ENCODE measurements at places on chromosomes 11 and 22.

- DNase-seq = no peak
Observed at GRCh38 chr22:39269095-39269790, 24.5 kb upstream of the PDGFB start.

- DNase-seq = no peak
Observed at GRCh38 chr11:655036-655726, 18.1 kb downstream of the DRD4 start.

DNA sequence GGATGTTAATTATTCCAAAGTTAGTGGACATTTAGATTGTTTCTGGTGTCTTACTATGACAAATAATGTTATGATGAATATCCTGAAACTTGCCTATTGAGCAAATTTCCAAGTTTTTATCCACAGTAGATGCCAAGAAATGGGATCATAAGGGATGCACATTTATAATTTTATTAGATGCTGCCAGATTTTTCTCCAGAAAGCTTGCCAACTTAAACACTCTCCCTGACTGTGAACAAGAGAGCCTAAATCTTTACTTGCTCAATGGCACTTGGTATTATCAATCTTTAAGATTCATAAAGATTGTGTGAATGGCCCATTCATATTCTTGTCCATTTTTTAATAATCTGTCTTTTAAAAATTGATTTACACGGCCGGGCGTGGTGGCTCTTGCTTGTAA, 82.4 kb downstream of the SPON1 start:
- no peak for DNase-seq

GRCh38 chr11:118705111-118705741, 25.8 kb upstream of the TREH start:
- no peak for DNase-seq

GRCh38 chr11:64341851-64342791, 2.1 kb downstream of the CCDC88B start:
- DNase-seq = peak; percentile 73

DNA sequence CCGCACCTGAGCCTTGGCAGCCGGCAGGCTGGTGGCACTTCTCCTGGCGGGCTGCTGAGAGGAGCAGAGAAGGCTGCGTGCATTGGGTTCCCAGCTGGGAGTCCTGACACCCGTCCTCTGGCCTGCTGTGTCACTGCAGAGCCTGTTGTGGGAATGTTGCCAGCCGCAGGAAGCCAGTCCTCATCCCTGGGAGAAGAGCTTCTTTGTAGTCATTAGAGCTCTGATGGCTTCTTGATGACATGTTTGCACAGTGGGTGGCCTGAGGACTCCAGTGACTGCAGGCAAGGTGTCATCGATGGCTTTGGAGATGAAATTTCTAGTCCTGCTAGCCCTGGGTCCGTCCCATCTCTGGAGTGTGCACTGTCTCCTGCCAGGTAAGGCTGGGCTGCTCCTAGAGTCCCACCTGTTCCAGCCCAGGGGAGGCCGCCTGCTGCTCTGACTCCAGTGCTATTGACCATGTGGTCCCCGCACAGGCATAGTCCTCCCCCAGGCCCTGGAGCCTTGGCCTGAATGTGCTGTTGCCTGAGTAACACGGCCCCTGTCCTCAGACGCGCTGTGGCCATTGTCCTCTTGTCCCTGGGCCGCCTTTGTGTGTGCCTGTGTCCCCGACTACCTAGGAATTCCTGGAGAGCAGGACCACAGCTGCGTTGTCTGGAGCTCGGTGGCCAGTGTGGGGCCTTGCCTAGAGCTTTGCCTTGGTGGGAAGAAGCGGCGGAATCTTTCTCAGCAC, 129.2 kb downstream of the CACNA1I start:
- no peak for DNase-seq

DNA sequence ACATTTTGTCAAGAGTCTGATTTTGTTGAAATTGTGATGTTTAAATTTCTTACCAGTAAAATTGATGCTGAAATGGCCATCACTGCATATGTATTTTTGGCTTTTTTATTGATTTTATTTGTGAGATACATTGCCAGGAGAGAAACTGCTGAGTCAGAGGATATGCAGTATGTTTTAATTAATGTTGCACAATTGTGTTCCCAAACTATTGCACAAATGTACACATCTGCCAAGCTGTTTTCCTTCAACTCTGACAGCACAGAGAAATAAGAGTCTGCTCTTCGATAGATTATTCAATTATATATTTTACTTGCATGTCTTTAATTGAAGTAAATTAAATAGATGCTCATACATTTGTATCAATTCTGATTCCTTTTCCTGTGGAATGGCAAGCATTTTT, 640.2 kb upstream of the LUZP2 start:
- no peak for DNase-seq

GRCh38 chr11:70416881-70417280, 18.6 kb downstream of the CTTN start:
- no peak for DNase-seq

DNA sequence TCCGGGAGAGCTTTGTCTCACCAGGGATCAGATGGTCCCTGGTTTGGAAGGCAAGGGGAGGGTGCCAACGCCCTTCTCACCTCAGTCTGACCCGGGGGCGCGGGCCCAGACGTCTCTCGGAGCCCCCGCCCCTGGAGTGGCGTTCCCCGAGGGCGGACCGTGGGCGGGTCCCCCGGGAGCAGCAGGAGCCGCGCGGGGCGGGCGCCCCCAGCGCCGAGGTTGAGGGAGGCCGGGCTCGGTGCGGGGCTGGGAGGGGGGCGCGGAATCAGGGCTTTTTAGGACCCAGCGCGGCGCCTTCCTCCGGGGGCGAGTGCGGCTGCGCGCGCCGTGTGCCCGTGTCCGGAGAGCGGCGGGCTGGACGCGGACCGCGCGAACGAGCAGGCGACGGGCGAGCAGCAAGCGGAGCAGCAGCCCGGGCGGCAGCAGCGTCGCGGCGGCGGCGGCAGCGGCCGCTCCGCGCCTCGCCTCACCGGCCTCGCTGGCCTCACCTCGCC, at the start of gene KCNC1:
Gene KCNC1 (plus strand): TSS at position 364 of the 494 bp plus-strand sequence. CDS start 1,222 bp downstream, outside the sequence.
- DNase-seq = no peak

GRCh38 chr11:12459865-12460444, 82.6 kb downstream of the PARVA start:
- no peak for DNase-seq

DNA sequence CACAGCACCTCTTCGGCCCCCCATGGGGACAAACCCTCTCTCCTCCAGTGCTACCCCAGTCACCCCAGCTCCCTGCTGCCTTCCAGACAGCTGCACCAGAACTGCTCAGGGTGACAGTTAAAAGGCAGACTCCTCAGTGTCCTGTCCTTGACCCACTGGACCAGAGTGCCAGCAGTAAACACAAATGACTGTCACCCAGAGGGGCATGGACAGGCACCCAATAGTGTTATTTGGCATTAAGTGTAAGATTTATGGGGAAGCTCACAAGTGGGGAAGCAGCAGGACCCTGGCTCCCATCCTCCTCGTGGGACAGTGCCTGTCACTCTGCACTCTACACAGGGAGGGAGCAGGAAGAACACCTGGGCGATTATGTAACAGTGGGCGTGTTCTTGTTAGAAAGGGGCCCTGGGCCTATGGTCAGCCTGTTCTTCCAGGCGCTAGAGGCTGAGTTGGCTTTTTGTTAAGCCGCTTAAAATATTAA, 5.0 kb downstream of the RPS19BP1 start:
- no peak for DNase-seq

GRCh38 chr11:128840137-128840536, 27.0 kb downstream of the KCNJ1 start:
- no peak for DNase-seq

DNA sequence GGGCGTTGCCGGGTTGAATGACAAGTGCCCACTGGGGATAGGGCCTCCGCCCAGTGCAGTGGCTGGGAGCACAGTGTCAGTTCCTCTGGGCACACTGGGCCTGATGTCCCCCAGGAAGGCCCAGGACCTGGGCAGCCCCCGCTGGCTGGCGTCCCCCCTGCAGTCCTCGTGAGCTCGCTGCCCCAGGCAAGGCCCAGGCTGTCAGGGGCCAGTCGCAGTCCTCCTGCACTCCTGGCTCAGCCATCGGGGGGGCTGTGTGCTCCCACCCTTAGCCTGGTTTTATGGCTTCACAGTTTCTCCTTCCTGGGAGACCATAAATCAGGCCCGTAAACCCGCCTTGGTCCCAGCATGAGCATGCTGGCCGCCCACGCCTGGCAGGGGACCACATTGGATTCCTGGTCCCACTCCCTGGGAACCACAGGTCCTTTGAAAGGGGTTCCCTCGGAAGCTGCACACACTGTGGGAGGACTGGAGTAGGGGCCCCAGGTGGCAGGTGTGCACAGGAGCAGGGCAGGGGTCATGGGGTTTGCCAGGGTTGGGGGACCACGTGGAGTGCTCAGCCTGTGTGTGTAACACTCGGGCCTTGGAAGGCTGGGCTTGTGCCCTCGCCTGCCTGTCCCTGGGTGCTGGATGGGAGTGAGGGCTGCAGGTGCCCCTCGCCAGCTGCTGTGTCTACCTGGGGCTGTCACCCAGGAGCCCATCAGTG, 113.6 kb downstream of the KCNQ1OT1 start:
- no peak for DNase-seq

- DNase-seq = no peak
Observed at GRCh38 chr11:130181295-130182272, 22.0 kb downstream of the ST14 start.

DNA sequence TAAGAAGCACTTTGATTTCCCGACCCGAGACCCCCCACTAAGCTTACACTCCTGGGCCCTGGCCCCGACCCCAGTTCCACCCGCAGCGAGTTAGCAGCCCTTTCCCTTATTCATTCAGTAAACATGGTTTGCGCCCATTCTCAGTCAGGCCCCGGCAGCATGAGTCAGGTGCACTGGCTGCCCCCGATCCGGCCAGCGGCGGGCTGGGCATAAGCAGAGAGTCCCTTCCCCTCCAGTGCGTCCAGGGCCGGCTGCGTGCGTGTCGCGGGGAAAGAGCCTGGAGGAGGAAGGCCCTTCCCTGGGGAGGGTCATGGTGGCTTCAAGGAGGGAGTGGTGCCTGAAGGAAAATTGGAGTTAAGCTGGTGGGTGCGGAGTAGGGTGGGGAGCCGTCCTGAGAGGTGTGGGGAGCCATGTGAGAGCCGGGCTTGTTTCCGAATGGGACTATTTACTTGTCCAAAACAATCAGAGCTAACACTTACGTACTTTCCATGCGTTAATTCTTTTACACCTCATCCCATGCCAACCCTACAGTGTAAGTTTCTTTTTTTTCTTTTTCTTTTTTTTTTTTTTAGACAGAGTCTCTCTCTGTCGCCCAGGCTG, 657 bp downstream of the IGHMBP2 start:
- peak; percentile 42 for DNase-seq

DNA sequence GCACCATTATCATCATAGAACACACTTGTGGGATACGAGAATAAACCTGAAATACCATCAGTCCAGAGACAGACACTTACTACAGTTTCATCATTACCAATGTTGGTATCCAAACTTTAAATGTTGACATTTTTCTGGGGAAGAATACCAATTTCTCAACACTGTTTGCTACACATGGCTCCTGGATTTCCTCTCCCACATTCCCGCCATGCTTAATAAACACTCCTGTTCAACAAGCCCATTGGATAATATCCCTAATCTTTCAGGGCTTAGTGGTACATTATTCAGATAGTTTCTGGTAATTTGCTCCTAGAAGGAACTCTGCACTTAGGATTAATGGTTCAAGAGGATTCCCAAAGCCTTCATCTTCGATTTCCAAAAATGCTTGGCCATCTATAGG, 48.2 kb downstream of the CSF2RB start:
- no peak for DNase-seq

- DNase-seq = no peak
Observed at GRCh38 chr22:43798492-43798891, 13.6 kb downstream of the EFCAB6 start.

DNA sequence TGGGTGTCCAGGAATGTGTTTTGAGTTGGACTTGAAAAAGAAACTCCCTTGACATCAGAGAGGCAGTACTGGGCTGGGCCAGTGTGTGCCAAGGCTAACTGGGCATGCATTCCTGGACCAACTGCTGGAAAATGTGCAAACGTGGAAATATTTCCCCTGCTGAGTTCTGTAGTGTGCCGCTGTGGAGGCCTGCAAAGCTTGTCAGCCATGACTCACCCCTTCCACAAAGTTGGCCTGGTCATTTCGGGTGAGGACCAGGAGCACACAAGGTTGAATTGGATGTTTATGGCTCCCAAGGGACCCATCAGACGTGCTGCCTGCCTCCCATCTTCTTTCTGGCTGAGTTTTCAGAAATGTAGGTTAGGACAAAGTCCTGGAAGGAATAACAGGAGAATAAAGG, 513.1 kb downstream of the MIAT start:
- DNase-seq = peak; percentile 58

DNA sequence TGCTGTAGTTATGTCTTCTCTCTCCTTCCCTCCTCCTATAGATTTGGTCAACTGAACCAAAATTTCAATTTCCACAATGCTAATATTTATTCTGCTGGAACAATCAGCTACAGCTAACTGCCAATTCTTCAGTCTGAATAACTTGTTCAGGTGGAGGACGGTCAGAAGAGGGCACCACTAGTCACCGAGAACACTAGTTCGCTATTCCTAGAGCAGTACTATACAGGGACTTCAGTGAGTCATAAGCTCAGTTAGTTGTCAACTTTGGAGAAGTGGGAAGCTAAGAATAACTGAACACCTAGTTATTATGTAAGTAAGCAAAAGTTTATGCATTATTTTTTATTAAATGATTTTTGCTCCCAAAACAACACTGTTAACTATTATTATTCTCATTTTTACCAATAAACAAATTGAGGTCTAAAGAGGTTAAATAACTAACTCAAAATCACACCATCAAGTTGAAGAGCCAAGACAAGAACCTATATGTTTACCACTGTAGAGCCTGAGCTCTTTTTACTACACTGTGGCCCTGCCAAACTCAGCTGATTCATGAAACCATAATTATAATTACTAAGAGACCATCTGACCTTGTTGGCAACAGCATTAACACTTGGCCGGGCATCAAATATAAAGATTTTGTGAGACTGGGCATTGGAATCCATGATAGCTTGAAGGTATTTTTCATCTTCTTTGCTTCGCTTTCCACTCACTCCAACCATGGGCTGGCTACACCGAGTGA, 59.0 kb downstream of the CEP57 start:
- peak; percentile 75 for DNase-seq

DNA sequence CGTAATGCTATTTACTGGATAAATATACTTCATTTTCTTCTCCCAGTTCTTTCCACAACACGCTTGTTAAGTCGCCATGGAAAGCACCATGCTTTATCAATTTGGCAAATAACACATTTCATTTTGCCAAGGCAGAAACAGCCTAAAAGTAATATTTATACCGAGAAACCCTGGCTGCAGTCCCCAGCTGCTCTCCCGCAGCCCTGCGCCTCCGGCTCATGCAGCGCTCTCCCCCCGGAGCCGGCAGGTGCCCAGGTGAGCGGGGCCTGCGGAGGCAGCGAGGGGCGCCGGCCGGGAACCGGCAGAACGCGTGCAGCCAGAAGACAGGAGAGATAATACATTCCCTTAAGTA, 681 bp upstream of the ARHGEF12 start:
- DNase-seq = no peak

- DNase-seq = peak; percentile 72
Observed at GRCh38 chr22:30290342-30291057, 1.2 kb upstream of the CASTOR1 start.

- DNase-seq = peak; percentile 18
Observed at GRCh38 chr11:209275-210121, 2.0 kb downstream of the RIC8A start.

GRCh38 chr11:78323363-78323762, 94.3 kb downstream of the GAB2 start:
- no peak for DNase-seq

GRCh38 chr11:132030896-132031295, 660.5 kb downstream of the NTM start:
- DNase-seq = no peak

All from kidney capillary endothelial cell (primary cell).